ENCODE measurements at places on chromosomes 13 and 19.

GRCh38 chr19:33240181-33240771 is 14.6 kb upstream of the SLC7A10 start:
- H3K4me3 ChIP-seq = no peak overlapping the region
- H3K36me3 ChIP-seq = no peaks in the 10 kb centered on the region
- no peak for DNase-seq

DNA sequence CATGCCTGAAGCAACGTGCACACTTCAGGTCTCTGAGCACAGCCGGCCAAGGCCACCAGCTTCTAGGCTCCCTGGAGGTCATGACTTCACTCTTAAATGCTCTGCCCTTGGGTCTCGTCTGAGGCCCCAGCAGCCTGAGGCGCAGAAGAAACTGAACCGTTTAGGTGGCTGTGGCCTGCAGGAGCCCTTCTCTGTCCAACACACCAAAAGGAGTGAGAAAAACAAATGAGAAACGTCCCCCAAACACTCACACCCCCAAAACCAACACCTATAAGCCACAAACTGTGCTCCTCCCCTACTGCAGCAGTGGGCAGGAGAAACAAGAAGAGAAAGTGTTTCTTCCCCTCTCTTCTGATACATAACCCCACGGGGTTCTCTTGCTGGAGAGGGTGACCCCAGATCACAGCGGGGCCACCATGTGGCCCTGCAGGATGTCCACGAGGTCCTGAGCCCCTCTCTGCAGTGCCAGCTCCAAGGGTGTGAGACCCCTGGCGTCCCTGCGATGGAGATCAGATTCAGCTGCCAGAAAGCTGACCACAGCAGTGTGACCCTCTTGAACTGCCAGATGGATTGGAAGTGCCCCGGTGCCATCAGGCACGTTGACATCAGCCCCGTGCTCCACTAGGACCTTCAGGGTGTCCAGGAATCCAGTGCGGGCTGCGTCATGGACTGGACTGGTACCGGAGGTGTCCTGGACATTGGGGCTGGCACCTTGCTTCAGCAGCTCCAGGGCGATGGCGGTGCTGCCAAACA is 1.0 kb upstream of the KRI1 start:
- 0 out of 2 replicates have a peak, but pooled peaks cover 2% of the 10 kb centered on the region for H3K4me1 ChIP-seq
- DNase-seq = no peak
- no peaks in the 10 kb centered on the region for H3K27me3 ChIP-seq
- H3K27ac ChIP-seq = no peak overlapping the region

DNA sequence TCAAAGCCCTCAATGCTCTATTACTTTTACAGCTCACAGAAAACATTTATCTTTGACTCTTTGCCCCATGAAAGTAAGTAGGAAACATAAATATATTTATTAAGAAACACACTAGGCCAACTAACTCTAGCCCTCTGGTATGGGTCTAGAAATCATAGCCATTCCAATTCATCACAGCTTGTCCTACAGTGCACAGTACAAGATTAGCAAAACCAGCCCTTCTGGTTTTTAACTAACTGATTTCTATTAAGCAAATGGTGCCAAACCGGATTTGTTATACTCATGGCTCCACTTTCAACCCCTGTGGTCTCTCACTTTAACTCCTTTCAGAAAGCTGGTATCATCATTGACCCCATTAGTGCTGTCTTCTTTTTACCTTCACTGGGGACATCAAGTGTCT is 5.6 kb upstream of the LRRC63 start:
- H3K4me3 ChIP-seq = no peak overlapping the region
- H3K27ac ChIP-seq = no peak overlapping the region
- H3K4me1 ChIP-seq = no peaks in the 10 kb centered on the region
- DNase-seq = no peak

DNA sequence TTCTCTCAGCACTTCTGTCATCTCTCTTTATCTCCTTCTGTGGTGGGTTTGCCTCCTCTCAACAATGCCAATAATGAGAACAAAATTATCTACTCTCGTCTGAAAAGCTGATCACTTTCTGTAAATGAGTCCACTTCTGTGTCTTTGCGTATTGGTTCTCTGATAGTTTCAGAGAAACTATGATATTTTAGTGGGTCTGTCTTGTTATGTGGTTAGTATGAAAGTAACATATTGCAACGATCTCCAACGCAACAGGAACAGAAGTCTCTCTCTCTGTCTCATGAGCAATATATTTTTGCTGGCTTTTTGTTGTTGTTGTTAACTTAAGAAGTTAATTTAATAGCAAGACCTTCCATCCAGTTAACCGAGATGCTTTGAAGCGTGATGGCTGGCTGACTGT is 47.8 kb upstream of the SLITRK6 start:
- H3K4me3 ChIP-seq = no peak overlapping the region
- no peaks in the 10 kb centered on the region for H3K4me1 ChIP-seq
- no peaks in the 10 kb centered on the region for H3K27me3 ChIP-seq
- no peak overlapping the region for H3K27ac ChIP-seq

DNA sequence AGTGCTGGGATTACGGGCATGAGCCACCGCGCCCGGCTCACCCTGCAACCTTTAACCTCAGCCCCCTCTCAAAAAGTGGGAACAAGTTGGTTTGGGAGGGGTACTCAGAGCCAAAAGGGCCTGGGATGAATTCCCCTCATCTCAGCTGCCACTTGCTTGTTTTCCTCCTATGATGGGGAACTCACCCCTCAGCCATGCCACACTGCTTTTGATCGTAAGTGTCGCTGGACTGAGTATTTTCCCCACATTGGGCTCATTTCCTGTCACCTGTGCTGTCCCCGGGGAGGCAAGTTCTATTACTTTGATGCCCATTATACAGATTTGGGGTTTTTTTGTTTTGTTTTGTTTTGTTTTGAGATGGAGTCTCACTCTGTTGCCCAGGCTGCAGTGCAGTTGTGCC is 6.5 kb downstream of the R3HDM4 start:
- H3K27me3 ChIP-seq = no peaks in the 10 kb centered on the region
- no peak overlapping the region for H3K27ac ChIP-seq

- peaks cover 6% of the 10 kb centered on the region for H3K4me1 ChIP-seq
- H3K27ac ChIP-seq = no peak overlapping the region
- no peak overlapping the region for H3K4me3 ChIP-seq
Observed at GRCh38 chr19:2032296-2032941, 16.9 kb upstream of the BTBD2 start.

DNA sequence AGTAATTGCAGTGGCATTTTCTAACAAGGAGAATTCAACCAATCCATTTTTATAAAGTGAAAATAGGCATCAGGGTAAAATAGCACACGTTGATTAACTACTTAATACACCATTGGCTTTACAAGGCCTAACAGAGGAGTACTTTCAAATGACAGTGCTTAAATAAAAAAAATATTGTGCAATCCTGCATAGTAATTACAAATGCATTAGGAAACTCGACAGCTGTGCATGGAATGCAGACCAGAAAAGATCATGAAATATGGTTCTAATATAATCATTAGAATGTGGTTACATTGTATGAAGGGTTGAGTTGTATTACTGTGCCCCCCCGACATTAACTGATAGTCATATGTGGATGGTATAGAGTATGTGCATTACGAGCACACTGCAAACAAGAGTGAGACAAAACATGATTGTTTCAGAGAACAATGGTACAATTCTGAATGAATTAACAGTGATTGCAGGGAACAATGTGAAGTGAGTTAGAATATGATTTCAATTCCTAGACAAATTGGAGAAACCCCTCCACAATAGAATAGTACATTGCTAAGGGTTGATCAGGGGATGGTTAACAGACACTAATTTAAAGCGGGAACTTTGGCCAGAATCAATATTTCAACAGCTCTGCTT is 270.6 kb downstream of the GPC5 start:
- H3K27me3 ChIP-seq = no peaks in the 10 kb centered on the region
- H3K4me3 ChIP-seq = no peak overlapping the region
- no peaks in the 10 kb centered on the region for H3K36me3 ChIP-seq
- no peak for DNase-seq

- no peaks in the 10 kb centered on the region for H3K4me1 ChIP-seq
- H3K27ac ChIP-seq = no peak overlapping the region
- no peak overlapping the region for H3K4me3 ChIP-seq
- H3K27me3 ChIP-seq = no peaks in the 10 kb centered on the region
- DNase-seq = no peak
- H3K36me3 ChIP-seq = no peaks in the 10 kb centered on the region
Observed at GRCh38 chr13:109599901-109600657, 186.3 kb downstream of the IRS2 start.

DNA sequence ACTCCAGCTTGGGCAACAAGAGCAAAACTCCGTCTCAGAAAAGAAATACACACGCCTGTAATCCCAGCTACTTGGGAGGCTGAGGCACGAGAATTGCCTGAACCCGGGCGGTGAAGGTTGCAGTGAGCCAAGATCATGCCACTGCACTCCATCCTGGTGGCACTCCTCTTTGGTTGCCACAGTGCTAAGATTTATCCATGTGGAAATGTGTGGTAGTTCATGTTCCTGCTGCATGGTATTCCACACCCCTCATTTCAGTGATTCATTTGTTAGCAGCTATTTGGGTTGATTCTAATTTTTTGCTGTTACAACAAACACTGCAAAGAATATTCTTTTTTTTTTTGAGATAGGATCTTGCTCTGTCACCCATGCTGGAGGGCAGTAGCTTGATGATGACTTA is 12.1 kb downstream of the IFNL3 start:
- H3K4me1 ChIP-seq = no peaks in the 10 kb centered on the region
- DNase-seq = no peak
- H3K36me3 ChIP-seq = no peaks in the 10 kb centered on the region
- H3K27ac ChIP-seq = no peak overlapping the region
- peaks cover 1% of the 10 kb centered on the region for H3K27me3 ChIP-seq

DNA sequence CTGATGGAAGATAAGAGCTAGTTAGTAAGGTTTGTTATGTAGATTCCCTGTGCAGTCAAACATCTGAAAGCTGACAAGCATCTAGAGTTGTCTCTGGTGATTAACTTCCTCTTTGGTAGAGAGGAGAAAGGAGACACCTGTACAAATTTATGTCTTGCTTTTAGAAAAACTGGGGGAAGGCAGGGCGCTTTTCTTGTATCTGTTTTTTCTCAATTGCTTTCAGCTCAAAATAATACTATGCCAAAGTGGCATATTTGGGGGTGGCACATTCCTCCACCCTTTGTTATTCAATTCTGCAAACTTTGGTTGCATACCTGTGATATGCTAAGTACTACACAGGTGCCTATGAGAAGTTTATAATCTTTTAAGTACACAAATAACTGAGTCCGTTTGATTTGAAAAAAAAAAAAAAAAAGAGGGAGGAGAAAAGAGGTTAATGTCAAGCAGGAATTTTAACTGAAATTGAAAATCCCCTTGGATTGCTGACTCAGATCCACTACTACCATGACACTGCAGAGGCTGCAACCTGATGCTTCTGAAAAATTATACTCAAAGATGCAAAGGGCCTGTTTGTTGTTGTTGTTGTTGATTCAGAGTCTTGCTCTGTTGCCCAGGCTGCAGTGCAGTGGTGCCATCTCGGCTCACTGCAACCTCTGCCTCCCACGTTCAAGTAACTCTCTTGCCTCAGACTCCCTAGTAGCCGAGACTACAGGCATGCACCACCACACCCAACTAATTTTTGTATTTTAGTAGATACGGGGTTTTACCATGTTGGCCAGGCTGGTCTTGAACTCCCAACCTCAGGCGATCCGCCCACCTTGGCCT is 164.8 kb upstream of the NBEA start:
- no peak overlapping the region for H3K4me3 ChIP-seq
- no peak for DNase-seq
- no peak overlapping the region for H3K27ac ChIP-seq
- no peaks in the 10 kb centered on the region for H3K4me1 ChIP-seq
- H3K27me3 ChIP-seq = no peaks in the 10 kb centered on the region

GRCh38 chr19:2083174-2083854 is 12.8 kb downstream of the MOB3A start:
- no peak for DNase-seq
- H3K36me3 ChIP-seq = peaks cover 5% of the 10 kb centered on the region
- H3K27ac ChIP-seq = no peak overlapping the region

GRCh38 chr19:21498651-21499050 is 6.8 kb upstream of the ZNF429 start:
- H3K4me1 ChIP-seq = no peaks in the 10 kb centered on the region
- no peak overlapping the region for H3K27ac ChIP-seq

- H3K27me3 ChIP-seq = no peaks in the 10 kb centered on the region
- 0 out of 2 replicates have a peak, but pooled peaks cover 2% of the 10 kb centered on the region for H3K4me1 ChIP-seq
- DNase-seq = no peak
- H3K36me3 ChIP-seq = no peaks in the 10 kb centered on the region
Observed at GRCh38 chr13:27034678-27035111, 136.9 kb downstream of the USP12 start.

GRCh38 chr19:4682417-4683200 is 12.5 kb upstream of the MYDGF start:
- H3K4me1 ChIP-seq = peaks cover 4% of the 10 kb centered on the region
- no peak overlapping the region for H3K27ac ChIP-seq
- peaks cover 24% of the 10 kb centered on the region for H3K36me3 ChIP-seq
- no peaks in the 10 kb centered on the region for H3K27me3 ChIP-seq
- no peak for DNase-seq

GRCh38 chr19:38168637-38169036 is 55.4 kb downstream of the DPF1 start:
- H3K36me3 ChIP-seq = peaks cover 11% of the 10 kb centered on the region
- no peak overlapping the region for H3K27ac ChIP-seq
- no peaks in the 10 kb centered on the region for H3K27me3 ChIP-seq

DNA sequence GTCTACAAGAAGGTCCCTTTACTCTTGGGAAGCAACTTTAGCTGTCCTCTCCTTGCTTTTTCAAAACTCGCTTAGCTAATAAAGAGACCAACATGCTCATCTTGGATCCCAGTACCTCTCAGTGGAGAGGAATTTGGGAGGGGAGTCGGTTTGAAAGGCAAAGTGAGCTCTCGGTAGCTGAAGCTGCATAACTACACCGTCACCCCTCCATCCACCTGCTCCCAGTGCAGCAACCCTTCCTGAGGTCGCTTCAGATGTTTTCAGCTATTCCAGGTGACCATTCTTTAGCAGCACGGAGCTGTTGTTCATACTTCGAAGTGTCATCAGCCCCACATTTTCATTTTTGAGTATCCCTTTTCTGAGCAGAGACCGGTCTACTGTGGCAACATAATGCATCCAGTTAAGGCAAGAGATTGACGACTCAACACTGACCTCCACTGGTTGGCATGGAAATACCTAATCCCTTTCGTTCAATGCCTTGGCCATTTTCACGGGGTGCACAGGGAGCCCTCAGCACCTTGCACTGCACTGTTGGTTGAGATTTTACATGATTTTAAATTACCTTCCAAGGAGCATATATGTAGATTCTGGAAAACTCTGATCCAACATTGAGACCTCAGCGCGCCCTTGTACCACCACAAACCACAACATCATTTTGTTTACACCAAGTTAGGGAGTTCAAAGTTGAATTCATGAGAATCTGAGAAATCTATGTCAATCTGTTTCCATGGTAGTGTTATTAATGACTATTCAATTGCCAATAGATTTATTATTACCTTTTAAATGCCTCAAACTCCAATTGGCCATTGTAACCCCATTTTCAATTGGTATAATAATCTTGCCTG is 42.2 kb downstream of the DLEU7 start:
- no peak overlapping the region for H3K4me3 ChIP-seq
- no peaks in the 10 kb centered on the region for H3K4me1 ChIP-seq
- no peak overlapping the region for H3K27ac ChIP-seq
- no peaks in the 10 kb centered on the region for H3K36me3 ChIP-seq
